ENCODE measurements at places on chromosomes 5 and 9.

GRCh38 chr5:91373600-91373999 is 9.5 kb downstream of the ARRDC3 start:
- peak; percentile 57 for ATAC-seq

- ATAC-seq = no peak
These were observed 36.2 kb upstream of the DAP start for GRCh38 chr5:10797261-10797660.

GRCh38 chr9:114016101-114016500 is 62.0 kb downstream of the AMBP start:
- no peak for ATAC-seq

DNA sequence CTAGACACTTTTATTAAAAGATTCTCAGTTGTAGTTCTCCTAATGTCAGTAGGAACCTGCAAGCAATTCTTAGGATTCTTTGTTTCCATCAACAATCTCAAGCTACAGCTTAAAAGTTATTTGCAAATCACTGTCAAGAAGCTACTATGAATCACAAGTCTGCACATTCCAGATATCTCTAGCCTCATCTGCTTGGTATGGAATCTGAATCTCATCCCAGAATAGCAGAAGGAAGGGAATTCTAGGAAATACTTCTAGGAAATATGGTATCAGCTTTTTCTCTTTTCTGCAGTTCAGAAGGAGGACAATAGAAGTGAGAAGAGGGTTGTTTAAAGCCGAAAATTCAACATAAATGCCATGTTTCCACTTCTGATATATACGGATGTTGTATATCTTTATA is 792.2 kb upstream of the CDH9 start:
- no peak for ATAC-seq

DNA sequence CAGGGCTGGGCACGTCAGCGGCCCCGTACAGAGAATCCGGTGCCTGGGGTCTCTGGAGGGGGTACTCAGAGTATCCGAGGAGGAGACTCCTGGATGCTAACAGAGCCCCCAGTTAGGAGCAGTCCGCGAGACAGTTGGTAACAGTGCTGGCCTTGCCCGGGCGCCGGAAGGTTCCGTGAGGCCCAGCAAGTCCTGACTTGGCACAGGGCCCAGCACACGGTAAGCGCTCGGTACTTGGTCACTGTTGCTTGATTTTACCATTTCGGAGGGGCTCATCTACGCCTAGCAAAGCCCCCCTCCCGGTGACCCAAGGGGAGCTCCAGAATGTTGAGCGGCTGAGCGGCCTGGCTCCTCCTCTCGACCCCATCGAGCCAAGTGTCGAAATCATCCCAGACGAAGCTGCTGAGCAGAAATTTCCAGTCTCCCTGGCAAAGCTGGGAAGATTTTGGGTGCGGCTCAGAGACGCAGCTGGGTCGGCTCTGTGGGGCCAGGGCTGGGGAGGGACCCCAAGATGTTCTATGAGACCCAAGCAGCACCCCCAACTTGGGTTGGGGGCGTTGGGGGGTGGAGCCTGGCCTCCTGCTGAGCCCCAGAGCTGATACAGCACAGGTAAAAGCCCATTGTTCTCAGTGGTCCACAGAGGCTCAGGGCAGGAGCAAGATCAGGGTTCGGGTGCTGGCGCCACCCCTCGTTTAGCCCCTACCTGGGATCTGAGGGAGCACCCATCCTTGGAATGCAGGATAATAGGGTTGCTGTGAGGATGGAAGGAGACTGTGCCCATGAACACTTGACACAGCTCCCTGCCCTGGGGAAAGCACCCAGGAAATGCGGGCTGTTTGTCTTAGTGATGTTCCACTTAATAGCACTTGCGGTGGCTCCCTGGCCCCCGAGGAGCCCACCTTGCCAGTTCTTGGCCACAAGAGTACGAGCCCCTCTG is 137.2 kb downstream of the C9orf50 start:
- ATAC-seq = peak; percentile 45

DNA sequence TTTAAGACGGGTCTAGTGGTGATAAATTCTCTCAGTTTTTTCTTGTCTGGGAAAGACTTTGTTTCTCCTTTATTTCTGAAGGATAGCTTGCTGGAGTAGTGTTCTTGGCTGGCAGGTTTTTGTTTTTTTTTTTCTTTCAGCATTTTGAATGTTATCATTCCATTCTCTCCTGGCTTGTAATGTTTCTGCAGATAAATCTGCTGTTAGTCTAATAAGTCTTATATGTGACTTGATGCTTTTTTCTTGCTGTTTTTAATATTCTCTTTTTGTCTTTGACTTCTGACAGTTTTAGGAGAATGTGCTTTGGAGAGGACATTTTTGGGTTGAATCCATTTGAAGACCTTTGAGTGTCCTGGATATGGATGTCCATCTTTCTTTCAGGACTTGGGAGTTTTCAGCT is 16.0 kb downstream of the HSD17B4 start:
- no peak for ATAC-seq

- no peak for ATAC-seq
These were observed 3.0 kb upstream of the MXD3 start for GRCh38 chr5:177314376-177315342.
